ENCODE measurements at places on chromosomes 11 and 22. TPM values are rescaled to one million over a fixed set of nuclear protein-coding genes. Genes with fewer than 3 reads are reported as not detected.

OR51B4 gene
- total RNA-seq, result not detected

ACTN3 gene
- under 0.01 TPM for total RNA-seq

ABCC8 gene
- total RNA-seq, result not detected

GLYAT gene
- total RNA-seq, result not detected

CCDC116 gene
- 0.08 TPM for total RNA-seq

ART1 gene
- not detected for total RNA-seq

NOX4 gene
- 0.23 TPM for total RNA-seq

MPZL2 gene
- total RNA-seq, result 0.08 TPM
